Ureter (tissue), 1 donor: ENCODE measurements at places on chromosomes 11 and 22. TPM values are rescaled to one million over a fixed set of nuclear protein-coding genes. Genes with fewer than 3 reads are reported as not detected.

- no peak for DNase-seq
Observed at GRCh38 chr22:40261783-40262182, 84.1 kb downstream of the TNRC6B start.

GRCh38 chr11:64069401-64070313 is 33.9 kb downstream of the FLRT1 start:
- DNase-seq, result no peak

DNA sequence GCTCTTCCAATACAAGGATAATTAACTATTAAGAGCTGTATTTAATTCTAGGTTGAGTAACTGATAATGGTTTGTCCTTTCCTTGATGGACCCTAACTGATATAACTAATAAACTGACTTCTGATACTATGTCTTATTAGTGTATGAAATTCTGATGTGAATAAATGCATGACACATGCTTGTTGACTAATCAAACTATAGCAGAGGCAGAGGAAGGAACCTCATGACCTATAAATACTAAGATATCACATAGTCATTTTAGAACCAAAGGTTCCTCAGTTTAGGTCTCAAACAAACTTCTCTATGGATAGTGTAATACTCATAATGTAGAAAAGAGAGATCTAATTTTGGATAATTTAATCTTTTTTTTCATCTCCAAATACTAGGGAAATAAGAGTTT is 4.8 kb upstream of the HBD start:
- DNase-seq, result no peak

DNA sequence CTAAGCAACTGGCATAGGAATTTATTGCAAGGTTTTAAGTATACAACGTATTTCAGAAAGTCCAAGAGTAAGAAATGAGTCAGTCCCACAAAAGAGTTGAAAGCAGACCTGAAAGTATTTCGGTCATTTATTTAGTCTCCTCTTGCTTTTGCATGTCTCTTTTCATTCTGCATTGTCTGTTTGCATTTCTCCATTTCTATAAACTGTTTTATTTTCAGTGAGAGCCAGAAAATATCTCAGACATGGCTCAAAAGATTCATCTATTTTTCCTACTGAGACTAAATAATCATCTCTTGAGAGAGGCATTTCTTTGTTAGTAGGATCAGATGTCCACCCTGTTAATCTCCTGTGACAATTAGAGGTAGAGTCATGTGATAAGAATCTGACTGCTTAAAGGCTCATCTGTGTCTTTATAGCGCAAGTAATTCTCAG is 219.1 kb upstream of the CCDC179 start:
- no peak for DNase-seq

GRCh38 chr22:17804331-17805080 is 30.2 kb upstream of the BID start:
- no peak for DNase-seq

GRCh38 chr11:34169686-34170085 is 64.3 kb downstream of the NAT10 start:
- DNase-seq, result no peak

DNA sequence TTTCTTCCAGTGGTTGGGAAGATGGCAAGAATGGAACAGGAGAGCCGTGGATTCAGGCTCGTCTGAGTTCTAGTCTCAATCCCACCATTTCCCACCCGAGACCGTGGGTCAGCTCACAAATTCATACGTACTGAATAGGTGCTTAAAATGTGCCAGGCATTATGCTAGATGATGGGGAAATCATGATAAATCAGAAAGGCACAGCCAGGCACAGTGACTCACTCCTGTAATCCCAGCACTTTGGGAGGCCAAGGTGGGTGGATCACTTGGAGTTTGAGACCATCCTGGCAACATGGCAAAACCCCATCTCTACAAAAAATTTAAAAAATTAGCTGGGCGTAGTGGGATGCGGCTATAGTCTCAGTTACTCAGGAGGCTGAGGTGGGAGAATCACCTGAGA is 7.1 kb downstream of the TRIOBP start:
- DNase-seq, result no peak

- DNase-seq, result no peak
Observed at GRCh38 chr11:11570823-11571222, 51.0 kb downstream of the GALNT18 start.

DNA sequence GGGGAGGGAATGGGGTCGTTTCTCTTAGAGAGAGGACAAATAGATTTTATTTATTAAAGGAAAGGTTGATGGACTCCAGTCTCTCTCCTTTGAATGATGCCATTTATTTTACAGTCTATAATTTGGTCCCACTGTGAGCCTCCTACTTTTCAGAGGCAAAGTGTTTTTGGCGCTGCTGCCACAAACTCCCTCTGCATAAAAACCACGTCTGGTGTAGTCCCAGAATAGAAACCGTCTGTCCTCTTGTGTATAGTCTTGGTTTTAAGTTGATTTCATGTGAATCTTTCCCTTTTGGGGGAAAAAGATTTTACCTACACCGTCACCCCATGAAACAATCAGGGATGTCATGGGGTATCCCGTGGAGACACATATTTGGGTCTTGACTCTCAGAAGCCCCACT is 143.6 kb upstream of the SEZ6L start:
- DNase-seq, result no peak

- no peak for DNase-seq
Observed at GRCh38 chr22:37880668-37881440, 25.2 kb upstream of the MICALL1 start.

DNA sequence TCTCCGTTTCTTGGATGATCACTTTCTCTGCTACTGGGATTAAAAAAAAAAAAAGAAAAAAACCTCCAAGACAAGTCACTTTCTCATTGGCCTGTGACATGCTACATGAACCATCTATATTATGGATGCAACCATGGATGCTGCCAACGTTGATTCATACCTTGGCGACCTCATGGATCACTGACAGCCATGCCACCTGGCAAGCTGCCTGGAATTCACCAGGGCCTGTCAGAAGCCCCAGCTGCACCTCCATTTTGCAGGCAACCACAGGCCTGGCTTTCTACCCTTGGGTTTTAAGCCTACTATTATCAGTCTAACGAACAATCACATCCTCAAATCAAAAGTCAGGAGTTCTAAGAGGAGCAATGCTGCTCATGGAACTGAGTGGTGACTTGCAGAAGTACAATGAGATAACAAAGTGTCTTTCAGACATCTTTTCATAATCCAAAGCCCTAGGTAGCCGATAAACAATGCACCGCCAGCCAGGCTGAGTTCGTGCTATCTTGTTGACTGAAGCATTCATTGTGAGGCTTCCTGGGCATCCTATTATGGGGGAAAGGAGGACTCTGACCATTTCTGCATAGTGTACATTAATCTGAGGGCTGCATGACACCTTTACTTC is 48.0 kb upstream of the CADM1 start:
- DNase-seq, result no peak

DNA sequence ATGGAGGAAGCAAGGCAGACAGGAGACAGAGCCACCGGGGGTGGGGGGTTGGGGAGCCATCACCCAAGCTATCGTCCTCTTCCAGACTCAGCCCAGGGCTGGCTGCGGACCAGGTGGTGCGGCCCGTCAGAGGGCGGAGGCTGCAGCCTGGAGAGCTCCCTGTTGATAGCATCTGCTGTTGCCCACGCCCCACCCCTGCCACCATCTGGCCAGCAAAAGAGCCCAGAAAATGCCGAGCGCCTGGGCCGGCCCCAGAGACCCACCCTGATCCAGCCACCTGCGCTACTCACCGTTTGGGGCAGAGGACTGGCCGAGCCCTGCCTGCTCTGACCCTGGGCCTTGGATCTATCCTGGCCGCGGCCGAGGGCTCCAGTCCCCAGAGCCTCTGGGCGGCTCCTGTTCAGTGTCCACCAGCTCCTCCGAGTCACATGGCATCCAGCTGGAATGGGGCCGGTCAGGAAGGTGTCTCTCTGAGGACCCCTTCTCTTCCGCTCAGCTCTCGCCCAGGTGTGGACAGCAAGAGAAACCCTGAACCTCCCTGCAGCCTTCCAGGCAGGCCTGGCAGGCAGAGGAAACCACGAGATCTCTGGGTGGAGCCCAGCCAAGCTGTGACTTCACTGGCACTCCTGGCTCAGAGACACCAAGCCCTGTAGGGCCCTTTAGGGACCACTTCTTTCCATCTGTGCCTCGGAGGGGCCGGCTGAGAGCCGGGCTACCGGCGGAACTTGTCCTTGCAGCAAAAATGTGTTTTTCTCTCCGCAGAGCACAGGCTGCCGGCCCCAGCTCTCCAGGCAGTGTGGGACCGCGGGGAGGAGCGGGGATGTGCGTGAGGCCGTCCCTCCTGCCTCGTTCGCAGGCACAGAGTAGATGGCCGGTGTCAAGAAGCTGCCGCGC is at the start of gene MRGPRE:
TSS of gene MRGPRE (minus strand) at position 567 of the 894 bp plus-strand sequence. CDS start 3,618 bp downstream, outside the sequence.
- DNase-seq, result no peak

DNA sequence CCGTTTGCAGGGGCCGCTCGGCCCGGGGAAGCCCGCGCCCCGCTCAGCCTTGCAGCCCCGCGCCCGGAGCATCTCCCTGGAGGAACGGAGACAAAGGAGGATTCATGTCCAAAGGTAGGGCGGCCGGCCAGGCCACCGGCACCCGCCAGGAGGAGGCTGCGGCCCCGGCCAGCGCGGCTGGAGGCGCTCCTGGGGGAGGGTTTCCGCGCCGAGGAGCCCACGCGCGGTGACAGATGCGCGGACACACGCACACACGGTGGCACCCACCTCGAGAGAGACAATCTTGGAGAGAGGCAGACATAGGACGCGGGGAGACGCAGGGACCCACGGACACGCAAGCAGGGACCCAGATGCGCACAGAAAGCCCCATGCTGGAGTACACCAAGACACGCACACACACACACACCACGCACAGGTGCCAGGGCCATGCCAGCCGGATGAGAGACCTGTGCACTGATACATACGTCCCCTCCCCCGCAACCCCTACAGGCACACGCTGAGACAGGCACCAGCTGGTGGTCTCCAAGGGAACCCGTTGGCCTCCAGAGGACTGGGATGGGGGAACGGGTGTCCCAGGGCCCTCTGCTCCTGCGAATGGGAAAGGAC is 7.8 kb downstream of the SEPTIN3 start:
- no peak for DNase-seq

DNA sequence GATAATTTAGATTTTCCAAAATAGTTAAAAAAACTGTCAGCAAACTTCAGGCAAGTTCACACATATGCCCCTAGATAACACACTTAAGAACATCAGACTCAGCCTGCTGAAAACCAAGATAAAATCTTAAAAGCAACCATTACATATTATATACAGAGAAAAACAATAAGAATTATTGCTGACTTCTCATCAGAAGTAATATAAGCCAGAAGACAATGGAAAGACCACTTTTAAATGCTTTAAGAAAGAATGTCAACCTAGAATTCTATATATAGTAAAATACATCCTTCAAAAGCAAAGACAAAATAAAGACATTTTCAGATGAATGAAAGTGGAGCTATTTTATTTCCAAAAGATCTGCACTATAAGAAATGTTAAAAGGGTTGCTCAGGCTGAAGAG is 37.8 kb upstream of the SC5D start:
- no peak for DNase-seq

- DNase-seq, result no peak
Observed at GRCh38 chr11:115290893-115291292, 213.3 kb downstream of the CADM1 start.

DNA sequence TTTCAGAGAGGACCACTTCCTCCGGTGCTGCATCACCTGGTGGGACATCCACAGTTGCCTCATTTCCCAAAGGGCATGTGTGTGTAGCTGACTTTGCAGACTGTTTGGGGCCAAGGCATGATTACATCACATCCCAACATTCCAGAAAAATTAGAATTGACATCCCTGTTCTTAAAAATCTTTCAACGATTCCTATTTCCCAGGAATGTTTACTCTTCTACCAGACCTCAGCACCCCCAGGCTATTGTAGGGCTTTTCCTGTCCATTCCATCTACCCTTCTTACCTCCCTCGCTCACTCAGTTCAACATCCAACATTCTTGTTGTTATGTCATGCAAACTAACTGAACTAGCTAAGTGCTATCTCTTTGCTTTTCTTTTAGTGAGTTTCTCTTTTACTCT is 37.3 kb downstream of the PIWIL4 start:
- no peak for DNase-seq

DNA sequence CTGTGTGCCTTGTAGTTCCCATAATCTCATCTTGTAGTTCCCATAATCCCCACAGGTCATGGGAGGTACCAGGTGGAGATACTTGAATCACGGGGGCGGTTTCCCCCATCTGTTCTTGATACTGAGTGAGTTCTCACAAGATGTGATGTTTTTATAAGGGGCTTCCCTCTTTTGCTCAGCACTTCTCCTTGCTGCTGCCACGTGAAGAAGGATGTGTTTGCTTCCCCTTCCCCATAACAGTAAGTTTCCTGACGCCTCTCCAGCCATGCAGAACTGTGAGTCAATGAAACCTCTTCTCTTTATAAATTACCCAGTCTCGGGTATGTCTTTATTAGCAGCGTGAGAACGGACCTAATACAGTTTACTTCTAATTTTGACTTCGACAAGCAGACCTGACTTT is 14.0 kb upstream of the SMIM38 start:
- DNase-seq, result no peak

DNA sequence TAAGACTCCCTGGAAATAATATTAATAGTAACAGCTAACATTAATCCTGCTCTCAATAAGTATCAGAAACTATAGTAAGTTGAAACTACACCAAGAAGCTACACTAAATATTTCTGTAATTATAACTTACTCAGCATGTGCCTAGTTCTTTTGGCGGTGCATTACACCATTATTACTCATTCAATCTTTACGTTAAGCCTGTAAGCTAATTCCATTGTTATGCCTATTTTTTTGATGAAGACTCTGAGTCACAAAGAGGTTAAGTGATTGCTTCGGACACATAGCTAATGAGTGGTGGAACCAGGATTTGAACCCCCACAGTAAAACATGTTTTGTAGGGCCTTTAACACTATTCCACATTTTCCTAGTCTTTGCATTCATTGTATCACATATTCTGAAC is 111.6 kb downstream of the RASSF10 start:
- no peak for DNase-seq

Gene KCNC1
- total RNA-seq, result not detected

Gene ACAT1
- total RNA-seq, result 40.1 TPM

Gene KCNQ1
- total RNA-seq, result 63.0 TPM

Gene TIMP3
- total RNA-seq, result 279 TPM

Gene CYTH4
- total RNA-seq, result 16.3 TPM

Gene GLB1L2
- total RNA-seq, result 11.1 TPM

Gene MS4A3
- total RNA-seq, result not detected

Gene APOL4
- total RNA-seq, result 34.4 TPM
